MG63 (cell line): ENCODE measurements at places on chromosomes 12 and 14.
A peak's percentile ranks its signal among the peaks of the same experiment; 100 is the strongest.

DNA sequence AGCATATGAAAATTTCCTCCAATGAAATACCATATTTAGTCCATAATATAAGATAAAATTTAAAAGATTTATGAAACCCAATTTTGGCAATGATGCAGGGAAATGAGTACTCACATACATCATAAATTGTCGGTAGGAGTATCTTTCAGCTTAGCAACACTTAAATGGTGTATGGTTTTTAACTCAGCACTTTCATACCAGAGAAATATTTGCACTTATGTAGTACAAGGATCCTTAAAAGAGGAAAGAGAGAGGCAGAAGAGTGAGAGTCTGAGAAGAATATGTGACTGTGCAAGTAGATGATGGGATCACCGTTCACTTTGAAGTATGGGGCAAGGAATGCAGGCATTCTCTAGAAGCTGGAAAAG, 379.3 kb upstream of the DCN start:
- DNase-seq = no peak

GRCh38 chr12:75354011-75354410, 19.5 kb downstream of the GLIPR1L1 start:
- DNase-seq = no peak

GRCh38 chr14:96108061-96108795, 69.1 kb downstream of the C14orf132 start:
- no peak for DNase-seq

DNA sequence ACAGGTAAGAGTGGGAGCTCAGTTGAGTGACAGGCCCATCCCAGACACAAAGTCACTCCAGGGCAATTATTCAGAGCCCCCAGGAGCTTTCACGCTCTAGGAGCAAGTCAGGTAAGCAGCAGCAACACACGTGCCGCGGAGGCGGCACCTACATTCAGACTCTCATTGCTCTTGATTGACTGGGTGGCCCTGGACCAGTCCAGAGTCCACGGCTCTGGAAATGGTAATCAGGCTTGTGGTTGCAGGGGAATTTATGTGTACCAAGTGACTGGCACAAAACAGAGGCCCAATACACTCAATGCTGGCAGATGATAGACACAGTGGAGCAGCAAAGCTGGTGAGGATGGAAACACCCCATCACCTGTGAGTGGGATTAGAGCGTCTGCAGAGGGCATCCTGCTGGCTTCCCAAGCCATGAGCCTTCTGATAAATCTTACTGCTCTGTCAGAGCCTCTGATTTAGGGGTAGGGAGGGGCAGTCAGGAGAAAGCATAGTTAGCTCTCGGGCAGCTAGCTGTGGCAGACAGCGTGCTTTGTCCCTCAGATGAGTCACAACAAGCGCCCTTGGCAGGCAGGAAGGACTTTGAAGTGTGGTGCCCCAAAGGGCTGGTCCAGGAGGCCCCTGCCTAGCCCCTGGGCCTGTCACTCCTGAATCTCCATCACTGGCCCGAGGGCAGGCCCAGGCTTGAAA, 344.7 kb downstream of the CACNA1C start:
- DNase-seq = peak; percentile 55

DNA sequence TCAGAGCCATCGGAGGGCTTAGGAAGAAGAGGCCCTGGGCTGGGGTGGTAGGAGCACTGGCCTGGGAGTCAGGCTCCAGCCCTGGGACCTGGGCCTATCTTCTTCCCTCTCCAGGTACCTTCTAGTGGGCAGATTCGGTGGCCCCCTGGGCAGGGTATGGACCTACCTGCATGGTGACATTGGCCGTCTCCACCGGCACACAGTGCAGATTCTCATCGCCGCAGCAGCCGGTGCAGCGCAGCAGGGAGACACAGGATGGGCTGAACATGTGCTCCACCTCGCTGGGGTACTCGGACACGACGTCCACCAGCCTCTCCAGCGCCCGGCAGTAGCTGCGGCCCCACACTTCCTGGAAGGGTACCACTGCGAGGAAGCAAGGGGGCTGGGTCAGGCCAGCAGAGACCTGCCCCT, 6.2 kb downstream of the PGF start:
- no peak for DNase-seq

DNA sequence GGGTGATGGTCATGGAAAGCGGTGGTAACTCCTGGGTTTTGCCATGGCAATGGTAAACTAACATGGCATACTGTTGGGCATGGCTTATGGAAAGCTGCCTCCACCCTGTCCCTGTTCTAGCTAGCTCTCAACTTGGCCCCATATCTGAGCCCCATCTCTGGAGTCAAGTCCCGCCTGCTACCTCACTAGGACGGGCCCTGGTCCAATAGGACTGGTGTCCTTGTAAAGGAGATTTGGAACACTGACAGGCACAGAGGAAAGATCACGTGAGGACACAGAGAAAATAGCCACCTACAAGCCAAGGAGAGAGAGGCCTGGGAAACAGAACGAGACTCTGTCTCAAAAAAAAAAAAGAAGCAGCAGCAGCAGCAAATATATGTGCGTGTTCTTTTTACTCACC, 59.8 kb downstream of the RNFT2 start:
- no peak for DNase-seq

DNA sequence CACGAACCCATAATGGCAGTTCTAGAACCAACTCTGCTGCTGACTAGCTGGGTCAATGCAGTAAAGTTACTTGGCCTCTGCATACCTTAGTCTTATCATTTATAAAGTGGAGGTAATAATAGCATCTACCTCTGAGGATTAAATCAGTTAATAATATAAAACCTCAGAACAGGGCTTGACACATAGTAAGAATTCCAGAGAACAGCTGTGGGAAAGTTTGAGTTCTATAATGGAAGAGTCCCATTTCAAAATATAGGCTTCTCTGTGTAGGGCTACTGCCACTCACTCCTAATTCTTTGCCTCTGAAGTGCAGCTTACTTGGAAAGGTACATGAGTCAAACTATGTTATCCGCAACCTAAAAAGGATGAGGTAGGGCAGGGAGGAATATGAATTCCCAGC, 269.2 kb upstream of the PRKD1 start:
- no peak for DNase-seq

DNA sequence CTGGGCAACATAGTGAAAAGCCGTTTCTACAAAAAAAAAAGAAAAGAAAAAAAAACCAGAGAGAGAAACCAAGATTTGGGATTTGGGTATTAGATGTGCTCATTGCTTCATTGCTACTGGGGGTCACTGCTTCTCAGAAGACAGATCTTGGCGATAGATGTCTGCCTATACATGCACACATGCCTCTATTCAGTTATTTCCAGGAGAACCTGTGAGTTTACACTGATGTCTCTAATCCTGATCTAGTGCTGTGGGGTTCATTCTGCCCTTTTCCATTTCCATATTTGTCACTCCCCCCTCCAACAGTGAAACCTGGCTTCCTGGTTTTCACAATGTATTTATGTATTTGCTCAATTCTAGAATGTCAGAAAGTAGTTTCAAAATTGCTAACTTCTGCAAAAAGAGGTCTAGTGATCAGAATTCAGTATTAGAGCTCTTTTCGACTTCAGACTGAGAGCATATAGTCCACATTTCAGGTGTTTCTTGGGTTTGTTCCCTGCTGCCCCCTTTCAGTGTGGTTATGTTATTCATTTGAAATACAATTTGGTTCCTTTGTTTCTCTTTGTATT, 111.0 kb downstream of the SLC25A47 start:
- no peak for DNase-seq

DNA sequence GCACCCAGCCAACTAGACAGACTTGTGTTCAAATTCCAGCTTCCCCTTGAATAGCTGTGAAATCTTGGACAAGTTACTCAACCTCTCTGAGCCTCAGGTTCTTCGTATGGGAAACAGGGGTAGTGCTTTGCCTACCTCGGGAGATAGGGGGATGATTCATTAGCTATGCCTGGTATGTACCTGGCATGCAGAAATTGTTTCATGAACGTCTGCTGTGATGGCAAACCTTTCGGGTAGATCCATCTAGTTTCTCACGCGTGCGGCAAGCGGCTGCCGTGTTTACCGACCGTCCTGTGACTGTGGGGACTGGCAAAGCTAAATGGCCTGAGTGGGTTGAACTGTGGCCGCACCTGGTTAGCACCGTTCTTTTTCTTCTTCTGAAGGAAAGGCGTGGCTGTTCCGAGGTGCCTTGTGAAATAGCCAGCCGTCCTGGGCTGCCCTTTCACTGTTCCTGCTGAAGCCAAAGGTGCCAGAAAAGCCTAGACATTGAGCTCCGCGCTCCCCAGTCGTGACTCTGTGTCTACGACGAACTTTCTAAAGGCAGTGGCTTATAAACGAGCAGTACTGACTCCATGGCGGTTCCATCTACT, 40.6 kb upstream of the MED13L start:
- DNase-seq = no peak

GRCh38 chr12:46174061-46174662, 94.7 kb downstream of the SLC38A1 start:
- no peak for DNase-seq

DNA sequence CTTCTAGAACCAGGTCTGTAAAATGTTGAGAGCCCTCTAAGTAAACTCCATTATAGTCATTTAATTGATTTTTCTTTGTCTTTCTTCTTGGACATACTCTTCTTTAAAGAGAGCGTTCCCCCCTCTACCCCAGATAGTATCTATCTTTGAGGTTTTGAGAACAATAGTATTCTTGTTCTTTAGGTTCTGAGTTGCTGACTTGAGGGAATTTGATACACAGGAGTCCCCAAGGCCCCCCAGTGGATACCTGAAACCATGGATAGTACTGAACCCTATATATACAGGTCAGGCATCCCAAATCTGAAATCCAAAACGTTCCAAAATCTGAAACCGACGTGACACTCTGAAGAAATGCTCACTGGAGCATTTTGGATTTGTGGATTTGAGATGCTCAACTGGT, 65.5 kb downstream of the FUT8 start:
- DNase-seq = no peak

- no peak for DNase-seq
Observed at GRCh38 chr14:88411039-88411438, 25.6 kb downstream of the SPATA7 start.

DNA sequence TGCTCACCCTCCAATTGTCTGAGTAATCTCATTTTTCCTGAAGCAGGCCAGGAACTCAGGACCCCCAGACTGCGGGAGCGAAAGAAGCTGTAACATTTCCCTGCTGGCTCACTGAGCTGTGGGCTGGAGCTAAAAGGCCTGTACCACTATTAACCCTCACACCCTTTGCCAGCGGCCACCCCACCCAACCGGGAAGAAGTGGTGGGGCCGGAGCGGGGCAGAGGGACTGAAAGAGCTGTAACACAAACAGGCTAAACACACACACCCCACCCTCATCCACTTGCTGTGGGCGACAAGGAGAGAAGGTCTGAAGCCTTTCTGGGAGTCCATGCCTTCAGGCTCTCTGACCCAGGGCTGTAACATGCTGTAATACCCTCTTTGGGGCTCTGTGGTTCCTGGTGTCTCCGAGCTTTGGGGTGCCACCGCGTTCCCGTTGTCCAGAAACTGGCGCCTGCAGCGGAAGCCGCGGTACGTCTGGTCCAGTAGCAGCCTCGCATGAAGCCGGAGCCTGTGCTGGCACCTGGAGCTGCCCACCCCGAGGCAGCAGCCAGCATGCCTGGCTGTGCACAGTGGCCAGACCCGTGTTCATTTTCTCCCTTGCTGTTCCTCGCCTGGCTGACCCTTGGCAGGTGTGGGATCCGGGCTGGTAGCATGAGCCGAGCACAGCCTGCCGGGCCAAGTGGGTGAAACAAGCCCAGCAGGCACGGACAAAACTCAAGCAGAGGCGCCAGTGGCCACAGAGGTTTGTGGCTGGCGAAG, 345.5 kb upstream of the MGAT4C start:
- DNase-seq = no peak

- DNase-seq = peak; percentile 93
Observed at GRCh38 chr12:64946132-64946829, 121.8 kb downstream of the TBC1D30 start.

GRCh38 chr14:61322011-61322798, 826 bp downstream of the PRKCH start:
- peak; percentile 32 for DNase-seq

DNA sequence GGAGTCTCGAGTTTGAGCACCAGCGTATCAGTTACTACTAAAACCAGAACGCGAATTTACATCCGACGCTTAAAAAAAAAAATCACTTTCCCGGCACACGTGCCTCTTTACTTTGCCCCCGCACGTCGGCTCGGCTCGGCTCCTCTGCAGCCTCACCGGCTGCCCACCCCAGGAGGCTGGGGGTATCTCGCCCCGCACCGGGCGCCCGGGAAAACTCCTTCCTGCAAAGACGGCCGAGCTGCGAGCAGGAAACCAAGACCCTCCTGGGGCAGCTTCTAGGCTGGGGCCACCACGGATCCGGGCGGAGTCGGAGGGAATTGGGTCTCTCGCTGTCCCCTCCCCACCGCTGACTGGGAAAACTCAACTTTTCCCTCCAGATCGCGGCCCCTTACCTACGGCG, 610 bp downstream of the VSIG10 start:
- no peak for DNase-seq

GRCh38 chr12:98530068-98530467, 14.7 kb downstream of the TMPO start:
- no peak for DNase-seq

GRCh38 chr14:99427632-99428300, 52.9 kb downstream of the SETD3 start:
- DNase-seq = no peak

GRCh38 chr12:46503637-46504175, 131.1 kb upstream of the SLC38A2 start:
- DNase-seq = no peak

DNA sequence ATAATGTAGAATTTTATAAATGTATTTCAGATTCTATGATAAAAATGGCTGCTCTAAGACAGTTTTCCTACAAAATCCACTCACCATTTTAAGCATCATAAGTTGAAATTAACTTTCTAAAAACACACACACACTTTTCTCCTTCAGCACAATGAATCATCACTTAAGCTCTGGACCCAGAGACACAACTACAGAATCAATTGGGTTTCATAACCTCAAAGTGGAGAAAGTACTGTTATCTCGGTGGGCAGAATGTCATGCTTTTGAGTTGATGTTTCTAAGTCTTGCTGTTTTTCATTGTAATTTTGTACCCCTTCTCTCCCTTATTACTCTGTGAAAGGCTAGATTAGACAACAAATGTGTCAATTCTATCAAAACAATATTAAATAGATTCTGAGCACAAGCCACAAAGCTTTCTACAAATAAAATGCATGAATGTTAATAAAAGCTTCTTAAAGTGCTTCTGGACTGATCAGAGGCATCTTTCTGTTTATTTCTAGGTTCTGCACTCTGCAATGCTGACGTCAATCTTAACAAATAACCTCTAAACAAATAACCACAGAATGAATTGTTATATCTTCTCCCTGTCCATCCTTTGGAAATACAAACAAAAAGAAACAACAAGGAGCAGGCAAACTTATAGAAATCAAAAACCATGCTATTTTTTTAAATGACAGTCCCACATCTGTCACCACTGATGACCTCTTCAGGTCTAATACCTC, 8.2 kb downstream of the IPO8 start:
- no peak for DNase-seq

GRCh38 chr14:55756078-55756477, 176.1 kb downstream of the KTN1 start:
- DNase-seq = no peak
